Keratinocyte (primary cell): ENCODE measurements at places on chromosomes 12 and 14.
A peak's percentile ranks its signal among the peaks of the same experiment; 100 is the strongest.

DNA sequence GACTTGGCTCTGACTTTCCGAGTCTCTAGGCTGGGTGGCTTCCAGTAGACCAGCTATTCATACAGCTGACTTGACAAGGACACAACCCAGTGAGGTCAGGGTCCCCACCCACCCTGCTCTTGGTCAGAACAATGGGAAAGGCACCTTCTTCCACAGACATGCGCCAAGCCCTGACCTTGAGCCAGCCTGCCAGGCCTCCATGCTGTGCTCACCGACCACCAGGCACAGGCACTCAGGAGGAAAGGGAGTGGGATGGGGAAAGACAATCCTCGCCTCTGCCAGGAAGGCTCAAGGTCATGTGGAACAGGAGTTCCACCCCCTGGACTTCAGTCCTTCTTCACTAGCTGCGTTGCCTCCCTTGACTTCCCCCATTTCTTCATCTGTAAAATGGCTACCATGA is 31.4 kb downstream of the GALNT16 start:
- H3K36me3 ChIP-seq: no peaks in the 10 kb centered on the region
- no peak overlapping the region for H3K27ac ChIP-seq
- DNase-seq: no peak
- no peak overlapping the region for H3K4me3 ChIP-seq

DNA sequence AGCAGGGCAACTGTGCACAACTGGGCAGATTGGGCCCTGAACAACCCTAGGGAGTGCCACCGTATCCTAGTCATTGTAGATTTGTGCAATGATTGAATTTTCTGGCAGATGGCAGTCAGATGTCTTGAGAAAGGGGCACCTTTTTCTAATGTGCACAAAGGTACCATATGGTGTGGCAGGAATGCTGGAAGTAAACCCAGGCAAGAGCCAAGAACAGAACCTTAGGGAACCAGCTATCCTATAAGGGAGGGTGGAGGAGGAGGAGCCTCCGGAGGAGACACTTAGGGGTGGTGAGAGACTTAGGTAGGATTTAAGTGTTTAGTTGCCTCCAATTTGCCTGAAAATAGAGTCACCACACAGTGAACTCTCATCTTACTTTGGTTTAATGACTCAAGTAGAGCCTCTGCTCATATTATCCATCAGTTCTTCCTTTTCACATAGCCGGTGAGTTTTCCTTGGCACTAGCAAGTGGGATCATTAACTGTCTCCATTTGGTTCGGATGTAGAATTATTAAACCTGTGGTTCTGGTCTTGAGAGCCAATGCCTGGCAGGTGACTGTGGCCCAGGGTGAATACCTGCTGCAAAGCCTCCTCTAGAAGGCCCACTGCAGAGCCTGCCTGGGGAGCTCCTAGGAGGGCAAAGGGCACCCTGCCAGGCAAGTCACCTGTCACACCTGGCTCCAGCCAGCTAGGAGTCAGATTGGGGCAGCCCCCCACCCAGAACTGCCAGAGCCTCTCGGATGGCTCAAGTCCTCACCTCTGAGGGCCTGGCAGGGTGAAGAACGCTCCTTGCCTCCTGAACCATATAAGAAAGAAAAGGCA is 184.4 kb upstream of the HIF1A start:
- no peak overlapping the region for H3K4me3 ChIP-seq
- no peaks in the 10 kb centered on the region for H3K27me3 ChIP-seq
- H3K27ac ChIP-seq: no peak overlapping the region
- peaks cover 24% of the 10 kb centered on the region for H3K4me1 ChIP-seq

DNA sequence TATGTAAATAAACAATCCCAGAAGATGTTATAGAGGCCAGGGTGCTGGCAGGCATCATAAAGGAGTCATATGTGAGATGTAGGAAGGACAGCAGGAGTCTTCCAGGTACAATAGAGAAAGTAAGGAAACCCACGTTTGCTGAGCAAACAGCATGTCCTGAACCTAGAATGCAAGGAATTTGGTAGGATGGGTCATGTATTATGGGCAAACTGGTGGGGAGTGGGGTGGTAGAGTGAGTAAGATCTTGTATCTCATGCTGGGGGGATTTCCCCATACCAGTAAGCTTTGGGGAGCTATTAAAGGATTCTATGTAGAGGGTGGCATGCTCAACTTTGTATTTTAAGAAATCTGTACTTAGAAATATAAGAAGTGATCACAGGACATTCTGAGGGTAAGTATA is 41.0 kb downstream of the CDKL1 start:
- no peak for DNase-seq
- H3K4me1 ChIP-seq: peaks cover 4% of the 10 kb centered on the region
- H3K4me3 ChIP-seq: no peak overlapping the region
- H3K27me3 ChIP-seq: no peaks in the 10 kb centered on the region

DNA sequence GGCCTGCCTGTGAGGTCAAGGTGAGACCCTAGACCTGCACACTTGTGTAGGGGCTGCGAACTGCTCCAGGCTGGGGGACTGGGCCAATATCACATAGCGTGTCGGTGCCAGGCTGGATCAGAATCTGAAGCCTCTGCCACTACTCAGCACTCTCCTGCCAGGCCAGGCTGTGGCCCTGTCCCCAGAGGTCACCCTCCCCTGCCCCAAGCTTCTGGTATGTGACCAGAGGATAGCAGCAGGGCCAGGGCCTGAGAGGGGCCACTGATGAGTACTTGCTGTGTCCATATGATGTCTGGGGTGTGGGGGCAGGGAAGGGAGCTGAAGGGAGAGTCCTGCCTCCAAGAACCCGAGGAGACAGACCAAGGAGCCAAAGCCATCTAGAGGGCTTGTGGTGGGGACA is 17.8 kb downstream of the ARL6IP4 start:
- H3K4me1 ChIP-seq: no peaks in the 10 kb centered on the region
- no peaks in the 10 kb centered on the region for H3K27me3 ChIP-seq
- H3K27ac ChIP-seq: no peak overlapping the region
- DNase-seq: no peak
- H3K4me3 ChIP-seq: no peak overlapping the region

DNA sequence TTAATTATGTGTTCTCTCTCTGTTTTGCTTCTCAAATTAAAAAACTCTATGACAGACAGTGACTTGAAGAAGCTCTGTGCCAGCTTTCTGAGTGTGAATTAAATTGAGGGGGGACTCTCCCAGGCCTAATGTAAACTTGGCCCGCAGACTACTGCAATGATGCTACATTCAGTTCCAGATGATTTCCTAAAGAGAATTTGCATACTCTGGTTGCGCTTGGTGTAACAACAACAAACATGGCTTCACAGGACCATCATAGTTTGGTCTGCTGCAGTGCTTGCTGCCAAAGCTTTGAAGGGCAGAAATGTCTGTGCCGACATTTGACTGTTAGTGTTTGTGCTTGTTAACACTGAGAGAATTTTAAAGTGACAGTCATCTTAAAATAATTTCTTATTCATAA is 25.0 kb downstream of the CFAP54 start:
- DNase-seq: no peak
- no peak overlapping the region for H3K4me3 ChIP-seq
- H3K27ac ChIP-seq: no peak overlapping the region
- H3K36me3 ChIP-seq: no peaks in the 10 kb centered on the region

- H3K27me3 ChIP-seq: no peaks in the 10 kb centered on the region
- peak; percentile 84 for DNase-seq
- H3K27ac ChIP-seq: peak overlapping the region; percentile 32
- H3K4me3 ChIP-seq: no peak overlapping the region
- no peaks in the 10 kb centered on the region for H3K36me3 ChIP-seq
- peaks cover 19% of the 10 kb centered on the region for H3K4me1 ChIP-seq
Measured at GRCh38 chr12:65695113-65695865, 129.0 kb upstream of the HMGA2 start.

GRCh38 chr12:50059440-50060119 is 2.2 kb downstream of the ASIC1 start:
- H3K4me3 ChIP-seq: no peak overlapping the region
- H3K36me3 ChIP-seq: no peaks in the 10 kb centered on the region
- peaks cover 8% of the 10 kb centered on the region for H3K27me3 ChIP-seq
- no peak for DNase-seq

DNA sequence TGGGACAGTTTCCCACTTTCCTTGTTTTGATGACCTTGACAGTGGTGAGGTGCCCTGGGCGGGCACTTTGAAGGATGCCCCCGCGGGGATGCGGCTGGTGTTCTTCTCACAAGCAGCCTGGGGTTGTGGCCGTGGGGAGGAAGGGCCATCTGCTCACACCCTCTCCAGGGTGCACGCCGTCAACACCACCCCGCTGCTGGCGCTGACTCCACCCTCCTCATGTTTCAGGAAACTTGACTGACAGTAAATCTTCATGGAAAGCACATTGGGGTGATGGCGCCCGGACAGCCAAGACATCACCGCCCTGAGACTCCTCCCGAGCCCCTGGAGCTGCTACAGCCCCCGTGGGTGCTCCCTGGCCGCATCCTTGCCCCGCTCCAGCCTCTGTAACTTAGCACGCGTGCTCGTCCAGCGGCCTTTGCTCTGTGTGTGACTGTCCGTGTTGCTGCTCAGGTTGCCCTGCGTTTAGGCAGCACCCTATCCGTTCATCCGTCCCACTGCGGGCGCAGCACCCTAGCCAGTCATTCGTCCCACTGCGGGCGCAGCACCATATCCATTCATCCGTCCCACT is 150.2 kb upstream of the C14orf180 start:
- H3K4me3 ChIP-seq: no peak overlapping the region
- DNase-seq: no peak
- H3K4me1 ChIP-seq: no peaks in the 10 kb centered on the region
- H3K36me3 ChIP-seq: no peaks in the 10 kb centered on the region
- no peaks in the 10 kb centered on the region for H3K27me3 ChIP-seq
